ENCODE measurements at places on chromosomes 7 and 10. TPM values are rescaled to one million over a fixed set of nuclear protein-coding genes. Genes with fewer than 3 reads are reported as not detected.

The NFE2L3 gene
- 7.1 TPM for polyA plus RNA-seq

The KIAA1217 gene
- 1.7 TPM for polyA plus RNA-seq

The TFPI2 gene
- polyA plus RNA-seq = 0.22 TPM

The GPR85 gene
- 6.7 TPM for polyA plus RNA-seq

The GPR26 gene
- polyA plus RNA-seq = 0.59 TPM

The CHST12 gene
- polyA plus RNA-seq = 17.5 TPM

The CYP3A4 gene
- not detected for polyA plus RNA-seq

DNA sequence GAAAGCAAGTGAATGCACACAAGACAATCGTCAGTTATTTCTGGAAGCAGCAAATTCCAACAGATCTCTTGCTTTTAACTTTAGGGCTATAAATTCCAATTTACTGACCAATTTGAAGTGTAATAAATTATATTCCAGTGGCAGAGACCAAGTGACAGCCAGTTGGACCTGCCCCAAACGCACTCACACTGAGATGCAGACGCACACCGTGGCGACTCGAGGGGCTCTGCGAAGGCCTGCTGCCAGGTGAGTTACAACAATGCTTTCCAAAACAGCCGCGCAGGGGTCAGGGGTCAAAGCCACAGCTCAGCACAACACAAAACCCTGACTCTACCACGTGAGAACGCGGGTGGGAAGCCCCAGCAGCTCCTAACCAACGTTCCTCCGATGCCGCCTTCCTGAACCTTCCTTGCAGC, 97.4 kb downstream of the ZRANB1 start:
- no peak for DNase-seq

GRCh38 chr10:23021430-23021829, 73.9 kb upstream of the MSRB2 start:
- DNase-seq = no peak

DNA sequence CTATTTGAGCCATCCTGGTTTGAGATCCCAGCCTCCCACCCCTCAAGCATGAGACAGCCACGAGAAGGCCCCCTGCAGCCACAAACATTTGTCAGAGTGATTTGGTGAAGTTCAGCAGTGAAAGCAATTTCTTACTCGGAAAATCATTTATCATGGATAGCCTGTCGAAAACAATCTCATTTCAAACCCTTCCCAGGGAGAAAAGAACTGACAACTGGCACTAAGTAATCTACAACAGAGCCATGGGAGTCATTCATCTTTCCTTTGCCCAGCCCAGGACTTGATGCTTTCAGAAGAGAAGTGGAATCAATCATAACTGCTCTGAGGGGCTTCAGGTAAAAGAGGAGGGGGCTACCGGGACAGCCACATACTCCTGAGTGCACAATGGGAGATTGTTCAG, 411.2 kb downstream of the KCNMA1 start:
- DNase-seq = no peak

- DNase-seq = no peak
These were observed 22.6 kb downstream of the TSPAN14 start for GRCh38 chr10:80476685-80477084.

DNA sequence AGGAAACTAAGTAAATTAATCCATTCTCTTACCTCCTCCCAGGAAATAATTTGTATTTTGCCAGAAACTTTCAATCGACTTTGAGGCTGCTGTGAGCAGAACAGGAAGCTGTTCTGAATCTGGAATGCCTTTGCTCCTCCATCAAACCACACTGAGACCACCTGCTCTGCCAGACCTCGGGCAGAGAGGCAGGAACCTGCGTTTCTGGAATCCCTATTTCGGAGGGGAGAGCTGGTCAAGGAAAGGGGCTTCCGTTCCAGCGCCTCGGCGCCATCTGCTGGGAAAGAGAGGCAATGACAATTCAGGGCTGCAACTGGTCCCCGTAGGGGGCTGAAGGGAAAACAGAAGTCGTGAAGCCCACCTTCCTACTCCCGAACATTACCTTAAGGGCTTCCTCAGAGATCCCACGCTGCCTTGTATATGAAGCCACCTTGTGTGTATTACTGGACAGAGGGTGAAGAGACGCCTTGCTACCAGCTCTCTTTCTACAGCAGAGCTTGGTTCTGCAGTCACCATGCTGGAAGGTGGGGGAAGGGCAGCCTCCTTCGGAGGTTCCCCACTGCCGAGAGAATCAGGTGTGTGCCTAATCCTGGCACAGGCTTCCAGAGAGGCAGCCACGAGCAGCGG, 31.2 kb downstream of the ZNF467 start:
- peak; percentile 92 for DNase-seq

- no peak for DNase-seq
These were observed 203.0 kb upstream of the MDFIC start for GRCh38 chr7:114718861-114719260.

GRCh38 chr7:66920256-66920655, 769 bp upstream of the TMEM248 start:
- no peak for DNase-seq

DNA sequence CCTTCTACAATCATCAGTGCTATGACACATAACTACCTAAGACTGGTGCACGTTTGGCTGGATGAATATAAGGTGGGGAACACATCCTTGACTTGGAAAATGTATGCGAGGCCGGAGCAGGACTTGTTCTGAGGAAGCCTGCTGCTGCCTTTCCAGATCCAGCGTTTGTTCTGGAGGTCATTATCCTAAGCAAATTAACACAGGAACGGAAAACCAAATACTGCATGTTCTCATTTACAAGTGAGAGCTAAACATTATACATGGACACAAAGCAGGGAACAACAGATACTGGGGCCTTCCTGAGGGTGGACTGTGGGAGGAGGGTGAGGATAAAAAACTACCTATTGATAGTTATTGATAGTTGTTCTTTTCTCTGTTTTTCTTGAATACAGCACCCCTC, 10.8 kb upstream of the GALNT11 start:
- no peak for DNase-seq

DNA sequence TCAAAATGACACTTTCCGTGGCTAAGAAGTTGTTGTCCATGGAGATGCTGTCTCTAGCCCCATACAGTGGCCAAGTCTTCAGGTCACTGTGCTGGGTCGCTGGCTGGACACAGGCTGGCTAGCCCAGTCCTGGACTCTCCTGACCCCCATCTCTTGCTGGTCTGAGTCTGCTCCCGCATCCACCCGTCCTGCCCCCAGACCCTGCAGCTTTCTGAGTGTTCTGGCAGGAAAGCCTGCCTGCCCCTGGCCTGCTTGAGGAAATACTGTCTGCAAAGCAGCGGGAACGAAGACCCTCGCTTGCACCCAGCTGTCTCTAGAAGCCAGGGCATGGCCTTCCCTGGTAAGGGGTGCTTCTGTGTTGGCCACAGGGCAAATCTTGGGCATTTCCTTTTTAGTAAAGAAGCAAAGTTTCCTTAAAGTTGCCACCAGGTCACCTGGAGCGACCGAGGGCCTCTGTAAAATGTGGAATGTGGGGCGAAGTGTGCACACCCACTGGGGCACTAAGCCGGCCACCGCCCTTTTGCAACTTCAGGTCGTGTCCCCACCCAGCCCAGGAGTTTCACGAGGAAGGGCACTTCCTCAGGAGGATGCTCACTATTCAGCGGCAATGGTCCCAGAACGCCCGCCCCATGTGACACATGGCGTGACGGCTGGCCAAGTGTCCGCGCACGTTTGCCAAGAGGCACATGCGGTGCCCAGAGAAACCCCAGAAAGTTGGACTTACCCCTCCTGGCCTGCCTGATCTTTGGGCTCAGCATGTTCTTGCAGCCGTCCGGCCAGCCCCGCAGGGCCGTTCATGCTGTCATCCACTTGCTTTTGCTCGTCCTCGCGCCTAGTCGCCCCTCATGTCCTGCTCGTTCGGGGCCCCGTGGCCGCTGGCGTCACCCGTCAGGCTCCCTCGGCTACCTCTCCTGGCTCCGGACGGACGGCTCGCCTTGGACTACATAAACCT, 558 bp downstream of the ARHGAP22 start:
- no peak for DNase-seq

GRCh38 chr10:119502618-119503155, 39.8 kb downstream of the RGS10 start:
- DNase-seq = no peak

GRCh38 chr7:140659856-140660255, 12.9 kb upstream of the ADCK2 start:
- no peak for DNase-seq

- DNase-seq = no peak
These were observed 57.8 kb upstream of the GDF10 start for GRCh38 chr10:47241946-47242867.

DNA sequence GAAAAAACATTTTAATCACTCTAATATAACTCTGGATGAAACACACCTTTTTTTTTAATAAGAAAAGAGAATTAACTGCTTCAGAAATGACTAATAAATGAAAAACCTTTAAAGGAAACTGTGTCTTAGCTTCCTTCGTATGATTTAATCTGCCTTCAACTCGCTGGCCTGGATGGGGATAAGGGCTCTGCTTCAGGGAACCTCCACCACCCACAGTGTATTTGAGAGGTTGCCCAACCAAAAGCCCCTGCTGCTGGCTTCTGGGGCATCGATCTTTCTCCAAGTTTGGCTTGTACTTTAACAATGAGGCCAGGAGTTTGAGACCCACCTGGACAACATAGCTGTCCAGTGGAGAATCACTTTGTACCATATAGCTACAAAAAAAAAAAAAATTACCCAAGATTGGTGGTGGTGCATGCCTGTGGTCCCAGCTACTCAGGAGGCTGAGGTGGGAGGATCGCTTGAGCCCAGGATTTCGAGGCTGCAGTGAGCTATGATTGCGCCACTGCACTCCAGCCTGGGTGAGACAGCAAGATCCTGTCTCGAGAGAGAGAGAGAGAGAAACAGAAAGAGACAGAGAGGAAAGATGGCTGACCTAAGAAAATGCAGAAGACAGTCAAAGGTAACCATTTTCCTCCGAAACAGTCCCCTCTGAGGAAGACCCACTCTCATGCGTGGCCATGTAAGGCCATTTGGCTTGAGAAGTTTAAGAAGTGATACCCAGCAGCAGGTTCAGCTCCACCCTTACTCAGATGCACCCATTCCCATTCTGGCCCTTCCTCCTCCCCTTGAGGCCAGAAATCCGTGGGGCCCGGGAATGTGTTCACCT, 13.6 kb upstream of the LIMK1 start:
- DNase-seq = no peak

DNA sequence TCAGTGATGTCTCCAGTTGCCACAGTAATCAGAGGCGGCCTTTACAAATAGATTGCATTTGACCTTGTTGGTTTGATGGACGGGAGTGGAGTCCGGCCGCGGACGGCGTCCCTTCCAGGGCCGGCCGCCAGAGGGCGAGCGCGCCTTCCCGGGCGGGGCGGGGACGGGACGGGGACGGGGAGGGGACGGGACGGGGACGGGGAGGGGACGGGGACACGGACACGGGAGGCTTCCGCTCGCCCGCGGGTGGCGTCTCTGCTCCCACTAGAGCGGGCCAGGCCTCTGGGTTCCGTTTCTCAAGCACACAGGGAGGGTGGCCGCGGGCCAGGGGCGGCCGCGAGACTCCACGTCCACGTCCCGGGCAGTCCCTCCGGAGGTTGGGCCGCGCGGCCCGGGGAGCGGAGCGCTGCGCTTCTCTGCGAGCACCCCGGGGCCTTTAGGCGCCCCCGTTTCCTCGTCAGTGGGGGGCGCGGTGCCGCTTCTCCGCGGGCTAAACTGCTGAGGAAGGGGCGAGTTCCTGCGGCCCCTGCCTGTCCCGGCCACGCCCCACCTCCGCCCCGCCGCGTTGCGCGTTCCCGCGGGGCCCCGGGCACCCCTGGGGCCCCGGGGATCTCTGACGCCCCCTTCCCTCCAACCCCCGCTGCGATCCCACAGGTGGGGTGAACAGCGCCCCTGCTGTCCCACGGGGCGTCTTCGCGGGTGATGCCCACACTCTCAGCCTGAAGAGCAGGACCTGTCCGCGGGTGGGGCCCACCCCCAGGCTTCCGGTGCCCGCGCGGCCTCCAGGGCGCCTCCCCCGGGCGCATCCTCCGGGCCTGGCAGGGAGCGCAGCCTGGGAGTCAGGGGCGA, 84.2 kb upstream of the MKI67 start:
- DNase-seq = no peak

GRCh38 chr7:68121655-68122054, 1125.0 kb downstream of the TYW1 start:
- DNase-seq = no peak

GRCh38 chr7:80659120-80660055, 20.9 kb downstream of the CD36 start:
- peak; percentile 70 for DNase-seq

All from brain (organoid and tissue), 16 donors.